ENCODE measurements at places on chromosomes 3 and 15. TPM values are rescaled to one million over a fixed set of nuclear protein-coding genes. Genes with fewer than 3 reads are reported as not detected.

GASK1A gene
- 0.78 TPM for total RNA-seq

WDR76 gene
- total RNA-seq, result 8.2 TPM

DOCK3 gene
- 1.3 TPM for total RNA-seq

SLC28A1 gene
- total RNA-seq, result 0.24 TPM

CIB2 gene
- 63.4 TPM for total RNA-seq

MYO5C gene
- total RNA-seq, result 3.7 TPM

- no peak overlapping the region for H3K27ac ChIP-seq
- H3K4me3 ChIP-seq, result no peak overlapping the region
- no peaks in the 10 kb centered on the region for H3K4me1 ChIP-seq
- H3K27me3 ChIP-seq, result no peaks in the 10 kb centered on the region
- no peaks in the 10 kb centered on the region for H3K36me3 ChIP-seq
Measured at GRCh38 chr3:143139762-143140161, 20.2 kb downstream of the CHST2 start.

DNA sequence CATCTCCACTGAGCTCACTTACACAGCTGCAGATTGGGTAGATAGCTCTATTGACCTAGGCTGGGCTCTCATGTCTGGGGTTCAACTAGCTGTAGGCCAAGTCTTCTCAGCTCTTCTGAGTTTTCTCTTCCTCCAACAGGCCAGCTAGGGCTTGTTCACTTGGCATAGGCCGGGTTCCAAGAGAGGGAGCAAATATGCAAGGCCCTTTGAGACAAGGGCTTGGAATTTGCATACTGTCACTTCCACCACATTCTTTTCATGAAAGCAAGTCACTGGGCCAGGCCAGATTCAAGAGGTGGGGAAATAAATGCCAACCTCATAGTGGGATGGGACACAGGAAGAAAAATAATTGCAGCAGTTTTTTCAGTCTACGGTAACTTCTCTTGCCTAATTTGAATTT, 25.2 kb downstream of the PIGB start:
- H3K4me1 ChIP-seq, result peaks cover 9% of the 10 kb centered on the region
- peak; percentile 61 for DNase-seq
- H3K4me3 ChIP-seq, result no peak overlapping the region
- H3K27me3 ChIP-seq, result no peaks in the 10 kb centered on the region
- H3K27ac ChIP-seq, result peak overlapping the region; percentile 80

- H3K4me3 ChIP-seq, result peak overlapping the region; percentile 18
- H3K27me3 ChIP-seq, result peaks cover 66% of the 10 kb centered on the region
- no peak overlapping the region for H3K27ac ChIP-seq
- no peaks in the 10 kb centered on the region for H3K4me1 ChIP-seq
- no peaks in the 10 kb centered on the region for H3K36me3 ChIP-seq
Measured at GRCh38 chr3:134406331-134407238, 32.3 kb upstream of the AMOTL2 start.

GRCh38 chr3:153756816-153757215, 364.4 kb upstream of the ARHGEF26 start:
- H3K27ac ChIP-seq, result no peak overlapping the region
- DNase-seq, result no peak
- no peaks in the 10 kb centered on the region for H3K27me3 ChIP-seq
